ENCODE measurements at places on chromosomes 2 and 18.

DNA sequence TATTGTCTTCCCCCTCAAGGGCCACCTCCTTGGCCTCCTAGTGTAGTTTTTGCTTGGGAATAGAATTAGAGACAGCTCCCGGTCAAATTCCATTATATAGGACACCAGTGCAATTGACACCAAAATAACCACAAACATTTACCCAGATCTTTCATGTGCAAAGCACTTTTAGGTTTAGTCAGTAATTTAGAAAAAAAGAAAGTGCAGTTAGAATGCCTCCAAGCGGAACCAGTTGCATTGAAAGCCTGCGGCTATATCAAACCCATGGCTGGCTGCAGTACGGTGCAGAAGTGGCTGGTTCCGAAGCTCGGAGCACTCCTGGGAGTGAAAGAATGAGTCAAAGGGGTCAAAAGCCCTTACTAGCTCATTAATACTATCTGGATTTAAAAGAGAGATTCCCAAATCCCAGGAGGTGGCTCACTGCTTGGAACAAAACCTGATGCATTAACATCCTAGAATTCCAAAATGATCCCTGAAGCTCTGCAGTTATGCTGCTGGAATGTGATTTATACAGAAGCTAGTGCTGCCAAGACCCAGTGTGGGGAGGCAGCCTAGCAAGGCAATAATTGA, 432.2 kb upstream of the KLHL29 start:
- no peak for DNase-seq

DNA sequence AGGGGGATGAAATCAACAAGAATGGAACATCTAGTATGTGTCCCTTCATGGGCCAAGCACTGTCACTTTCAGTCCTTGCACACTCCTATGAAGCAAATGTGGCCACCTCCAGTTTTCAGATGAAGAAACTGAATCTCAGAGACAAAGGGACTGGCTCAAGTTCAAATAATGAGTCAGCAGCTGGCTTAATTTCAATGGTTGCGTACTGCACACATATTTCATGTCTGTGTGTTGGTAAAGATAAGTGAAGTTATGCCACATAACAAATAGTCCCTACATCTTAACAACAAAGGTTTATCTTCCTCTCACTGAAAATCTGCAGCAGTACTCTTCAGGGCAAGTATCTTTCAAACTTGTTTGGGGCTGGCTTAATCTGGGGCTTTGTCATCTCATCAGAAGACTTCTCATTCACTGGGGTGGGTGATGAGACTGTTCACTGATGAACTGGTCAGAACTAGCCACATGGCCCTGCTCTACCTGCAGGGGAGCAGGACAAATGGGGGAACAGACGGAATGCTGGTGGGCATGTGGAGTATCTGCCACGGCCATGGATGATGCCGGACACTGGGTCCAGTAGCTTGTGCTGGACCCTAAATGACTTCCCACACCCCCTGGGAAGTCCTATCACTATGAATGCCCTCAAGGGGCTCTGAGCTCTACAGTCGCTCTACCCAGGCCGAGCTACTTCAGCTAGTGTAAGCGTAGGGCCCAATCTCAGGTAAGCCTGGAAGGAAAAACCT, 263.2 kb downstream of the CYP26B1 start:
- no peak for DNase-seq

GRCh38 chr2:65421432-65421748, 11.0 kb downstream of the SPRED2 start:
- no peak for DNase-seq

DNA sequence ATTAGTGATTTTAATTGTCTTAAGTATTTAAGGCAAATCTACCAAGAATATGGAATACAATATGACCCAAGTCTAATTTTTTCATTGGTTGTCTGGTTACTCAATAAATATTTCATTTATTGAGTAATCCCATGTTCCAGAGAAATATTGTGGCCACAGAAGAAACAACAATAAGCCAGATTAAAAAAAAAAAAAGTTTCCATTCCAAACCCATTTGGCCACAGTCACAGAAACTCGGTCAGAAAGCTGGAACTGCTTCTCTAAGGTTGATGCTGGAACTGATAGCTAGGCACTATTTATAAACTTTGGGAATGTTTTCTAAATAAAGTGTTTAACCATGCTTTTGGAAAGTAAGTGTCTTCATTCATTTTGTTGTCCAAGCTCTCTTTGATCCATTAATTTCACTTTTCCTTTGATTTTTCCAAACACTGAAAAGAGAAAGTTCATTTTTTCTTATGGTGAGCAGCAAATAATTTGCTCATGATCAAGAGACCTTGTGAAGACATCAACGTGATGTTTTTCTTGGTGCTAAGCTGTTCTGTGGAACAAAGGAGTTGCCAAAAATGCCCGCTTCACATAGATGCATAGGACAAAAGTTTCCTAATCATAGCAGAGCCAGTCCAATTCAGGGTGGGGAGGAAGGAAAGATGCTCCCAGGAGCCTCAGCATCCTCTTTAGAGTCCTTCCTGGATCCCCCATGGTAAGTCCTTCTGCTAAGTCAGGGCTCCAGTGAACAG, 72.1 kb upstream of the CCBE1 start:
- no peak for DNase-seq

GRCh38 chr2:119760237-119760955, 674 bp downstream of the PTPN4 start:
- DNase-seq: no peak

GRCh38 chr2:199756211-199756610, 94.8 kb downstream of the FTCDNL1 start:
- DNase-seq: no peak

DNA sequence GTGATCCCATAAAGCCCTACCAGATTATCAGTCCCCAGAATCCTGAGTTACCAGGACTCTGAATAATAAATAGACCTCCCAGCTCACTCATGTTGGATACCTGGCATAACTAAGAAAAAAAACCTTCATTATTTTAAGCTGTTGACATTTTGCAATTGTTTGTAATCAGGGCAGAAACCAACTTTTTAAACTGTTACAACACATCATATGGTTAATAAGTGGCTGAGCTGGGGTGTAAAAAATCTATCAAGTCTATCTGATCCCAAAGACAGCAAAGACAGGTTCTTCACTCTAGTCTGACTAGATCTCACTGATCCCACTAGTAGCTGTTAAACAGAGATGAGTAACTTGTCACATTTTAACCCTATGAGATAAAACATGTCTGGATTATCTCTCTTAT, 370.3 kb downstream of the RIT2 start:
- no peak for DNase-seq

DNA sequence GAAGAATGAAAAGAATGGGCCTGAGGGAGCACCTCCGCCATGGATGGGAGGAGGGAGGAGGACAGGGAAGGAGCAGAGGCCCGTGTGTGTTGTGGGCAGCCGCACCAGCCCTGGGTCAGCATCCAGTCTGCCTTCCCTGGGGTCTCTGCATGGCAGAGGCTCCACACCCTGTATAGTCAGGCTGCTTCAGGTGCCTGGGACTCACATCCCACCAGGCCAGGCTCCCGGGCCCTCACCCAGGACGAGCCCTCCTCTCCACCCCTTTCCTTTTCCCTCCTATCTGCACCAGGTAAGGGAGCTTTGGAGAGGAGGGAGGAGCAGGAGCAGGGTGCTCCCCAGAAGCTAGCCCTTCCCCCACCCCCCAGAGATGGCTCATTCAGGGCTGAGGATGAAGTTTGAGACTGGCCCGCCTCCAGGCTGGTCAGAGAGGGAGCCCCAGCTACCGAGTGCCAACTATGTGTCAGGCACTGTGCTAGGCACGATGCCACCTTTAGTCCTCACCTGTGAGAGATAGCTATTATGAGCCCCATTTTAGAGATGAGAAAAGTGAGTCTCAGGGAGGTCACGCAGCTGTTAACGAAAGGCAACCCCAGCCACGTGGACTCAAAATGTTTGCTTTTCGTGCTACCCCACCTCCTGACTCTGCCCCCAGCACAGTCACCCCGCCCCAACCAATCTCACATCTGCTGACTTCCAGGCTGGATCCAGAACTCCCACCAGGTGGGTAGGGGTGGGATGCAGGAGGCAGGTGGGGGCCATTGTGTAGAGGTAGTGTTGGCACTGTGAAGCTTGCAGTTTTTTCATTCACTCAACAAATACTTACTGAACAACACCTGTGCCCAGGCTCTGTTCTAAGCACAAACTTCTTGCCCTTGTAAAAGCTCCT, 242.1 kb downstream of the DYSF start:
- DNase-seq: no peak

DNA sequence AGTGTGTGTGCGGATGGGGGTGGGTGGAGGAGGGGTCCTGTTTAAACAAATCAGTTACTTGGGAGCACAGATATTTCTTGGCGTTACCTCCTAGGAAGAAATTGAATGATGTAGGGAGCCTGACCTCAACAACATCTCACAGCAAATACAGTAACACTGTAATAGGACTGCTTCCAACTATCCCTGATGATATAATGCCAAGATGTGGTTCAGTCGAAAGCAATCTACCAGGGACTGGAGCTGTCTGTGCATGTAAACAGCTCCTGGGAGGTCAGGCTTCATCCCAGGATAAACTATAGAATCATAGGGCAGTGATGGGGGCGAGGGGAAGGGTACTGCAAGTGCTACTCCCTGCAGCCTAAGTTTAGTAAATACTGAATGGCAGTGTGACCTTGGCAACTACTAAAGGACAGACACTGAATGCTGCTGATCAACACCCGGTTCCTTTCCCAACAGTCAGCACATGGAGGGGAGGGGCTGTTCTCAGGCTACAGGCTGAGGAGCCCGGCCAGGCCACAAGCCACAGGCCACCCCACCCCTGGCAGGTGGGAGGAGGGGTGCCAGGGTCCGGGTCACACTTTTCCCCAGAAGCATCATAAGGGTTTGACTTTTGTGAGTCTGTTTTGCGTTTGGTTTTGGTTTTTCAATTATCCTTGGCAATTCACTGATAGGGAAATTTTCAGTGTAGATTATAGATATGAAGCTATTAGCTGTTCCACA, 85.3 kb upstream of the ZNF397 start:
- no peak for DNase-seq

GRCh38 chr2:214492152-214492551, 81.3 kb downstream of the VWC2L start:
- DNase-seq: no peak

GRCh38 chr2:38474715-38475566, 97.9 kb upstream of the ATL2 start:
- DNase-seq: no peak

- no peak for DNase-seq
Observed at GRCh38 chr2:60489289-60489688, 64.2 kb downstream of the BCL11A start.

- DNase-seq: no peak
Observed at GRCh38 chr2:215624423-215624829, 188.6 kb upstream of the FN1 start.

DNA sequence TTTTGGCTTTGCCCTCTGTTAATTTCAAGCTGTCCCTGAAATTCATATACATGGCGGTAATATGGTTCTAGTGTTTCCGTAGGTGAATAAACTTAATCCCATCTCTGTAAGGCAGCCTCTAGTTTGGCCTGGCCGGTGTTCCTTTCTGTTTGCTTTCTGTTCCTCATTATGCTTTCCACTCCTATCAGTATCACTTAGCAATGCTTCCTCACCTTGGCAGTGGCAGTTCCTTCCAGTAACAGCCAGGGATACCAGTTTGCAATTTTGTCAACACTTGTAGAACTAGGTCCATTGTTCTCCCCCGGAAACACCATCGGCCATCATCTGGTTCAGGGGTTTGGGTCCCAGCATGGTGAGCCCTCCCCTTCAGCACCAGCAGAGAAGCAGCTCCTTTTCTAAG, 18.2 kb upstream of the TNP1 start:
- no peak for DNase-seq
